ENCODE measurements at places on chromosomes 7 and 10.

DNA sequence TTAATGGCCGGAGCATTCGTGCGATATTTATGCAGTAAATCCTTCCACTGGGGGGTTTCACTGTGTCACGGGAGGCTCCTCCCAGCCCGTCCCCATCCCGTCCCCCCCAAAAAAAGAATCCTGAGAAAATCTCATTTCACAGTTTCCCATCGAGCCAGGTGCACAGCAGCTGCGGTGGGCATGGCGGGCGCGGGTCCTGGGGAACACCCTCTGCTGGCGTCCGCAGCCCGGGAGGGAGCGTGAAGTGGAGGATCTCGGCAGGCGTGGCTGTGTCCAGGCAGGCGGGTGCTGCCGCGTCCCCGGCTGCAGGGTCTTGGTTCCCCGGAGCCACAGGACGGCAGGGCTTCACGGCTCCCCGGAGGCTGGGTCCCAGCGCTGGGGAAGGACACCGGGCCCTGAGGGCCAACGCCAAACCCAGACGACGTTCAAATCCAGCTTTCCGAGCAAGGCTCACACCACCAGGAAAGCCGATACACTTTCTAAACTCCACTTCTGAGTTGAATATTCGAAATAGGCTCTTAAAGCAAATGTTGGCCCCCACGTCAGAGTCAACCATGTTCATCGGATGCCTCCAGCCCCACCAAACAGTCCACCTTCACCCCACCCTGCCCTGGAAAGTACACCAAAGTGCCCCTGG is 55.7 kb downstream of the PDGFA start:
- DNase-seq, result no peak

DNA sequence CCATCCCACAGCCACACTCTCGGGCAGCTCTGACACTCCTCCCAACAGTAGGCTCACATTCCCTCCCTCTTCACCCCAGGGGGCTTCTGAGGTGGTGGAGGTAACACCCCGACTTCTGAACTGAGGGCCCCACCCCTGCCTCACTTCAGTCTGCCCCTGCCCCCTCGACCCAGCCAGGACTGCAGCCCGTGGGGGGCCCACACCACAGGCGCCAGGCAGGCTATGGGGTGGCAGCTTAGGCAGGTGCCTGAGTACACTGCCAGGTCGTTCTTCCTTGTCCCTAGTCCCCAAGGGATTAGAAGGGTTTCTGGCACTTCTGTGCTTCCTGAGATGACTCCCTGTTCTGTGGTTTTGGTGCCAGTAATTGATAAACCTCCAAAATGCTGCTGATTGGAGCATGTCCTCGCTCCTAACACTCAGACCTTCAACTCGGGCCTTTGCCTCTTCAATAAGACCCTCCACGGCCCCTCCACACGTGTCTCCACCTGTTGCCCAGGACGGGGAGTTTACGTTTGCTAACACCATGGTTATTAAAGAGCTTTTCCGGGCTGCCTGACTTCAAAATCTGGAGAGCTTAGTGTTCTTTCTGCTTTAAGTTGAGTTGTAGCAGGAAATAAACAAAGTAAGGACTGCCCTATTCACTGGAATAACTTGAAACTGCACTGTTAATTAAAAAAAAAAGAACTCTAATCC is 23.8 kb upstream of the LARP4B start:
- DNase-seq, result no peak

- no peak for DNase-seq
Observed at GRCh38 chr7:131493581-131493980, 62.8 kb downstream of the PODXL start.

DNA sequence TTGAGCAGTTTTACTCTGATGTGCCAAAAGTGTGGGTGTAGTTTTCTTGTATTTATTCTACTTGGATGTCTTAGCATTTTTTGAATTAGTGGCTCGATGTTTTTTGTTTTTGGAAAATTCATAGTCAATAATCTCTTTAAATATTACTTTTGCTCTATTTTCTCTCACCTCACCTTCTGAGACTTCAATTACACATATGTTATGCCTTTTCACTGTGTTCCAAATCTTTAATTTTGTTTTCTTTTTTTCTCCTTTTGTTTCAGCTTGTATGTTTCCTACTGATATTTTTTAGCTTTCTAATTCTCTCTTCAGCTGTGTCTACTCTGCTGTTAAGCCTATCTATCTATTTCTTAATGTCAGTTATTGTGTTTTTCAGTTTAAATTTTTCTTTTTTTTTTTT is 69.5 kb downstream of the ZNF503 start:
- no peak for DNase-seq

DNA sequence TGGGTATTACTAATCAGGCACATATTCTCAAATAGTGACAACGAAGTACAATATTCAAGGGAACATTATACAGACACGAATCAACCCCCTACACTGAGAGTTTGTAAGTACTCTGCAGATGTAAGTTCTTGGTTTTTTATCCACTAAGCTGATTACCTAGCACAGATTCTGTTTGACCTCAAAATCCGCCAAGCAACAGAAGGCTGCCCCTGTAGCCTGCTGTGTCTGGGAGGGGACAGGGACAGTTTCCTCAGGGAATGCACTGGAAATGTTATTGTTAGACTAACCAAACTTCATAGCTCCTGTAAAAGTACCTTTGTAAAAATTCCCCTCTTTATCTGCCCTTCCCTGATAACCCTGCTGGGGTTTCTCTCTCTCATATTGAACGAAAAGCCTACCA is 45.2 kb upstream of the ZRANB1 start:
- no peak for DNase-seq

- no peak for DNase-seq
Observed at GRCh38 chr7:141027043-141027442, 12.3 kb upstream of the MRPS33 start.

- peak; percentile 32 for DNase-seq
Observed at GRCh38 chr10:77784856-77785255, 141.7 kb downstream of the DLG5 start.

DNA sequence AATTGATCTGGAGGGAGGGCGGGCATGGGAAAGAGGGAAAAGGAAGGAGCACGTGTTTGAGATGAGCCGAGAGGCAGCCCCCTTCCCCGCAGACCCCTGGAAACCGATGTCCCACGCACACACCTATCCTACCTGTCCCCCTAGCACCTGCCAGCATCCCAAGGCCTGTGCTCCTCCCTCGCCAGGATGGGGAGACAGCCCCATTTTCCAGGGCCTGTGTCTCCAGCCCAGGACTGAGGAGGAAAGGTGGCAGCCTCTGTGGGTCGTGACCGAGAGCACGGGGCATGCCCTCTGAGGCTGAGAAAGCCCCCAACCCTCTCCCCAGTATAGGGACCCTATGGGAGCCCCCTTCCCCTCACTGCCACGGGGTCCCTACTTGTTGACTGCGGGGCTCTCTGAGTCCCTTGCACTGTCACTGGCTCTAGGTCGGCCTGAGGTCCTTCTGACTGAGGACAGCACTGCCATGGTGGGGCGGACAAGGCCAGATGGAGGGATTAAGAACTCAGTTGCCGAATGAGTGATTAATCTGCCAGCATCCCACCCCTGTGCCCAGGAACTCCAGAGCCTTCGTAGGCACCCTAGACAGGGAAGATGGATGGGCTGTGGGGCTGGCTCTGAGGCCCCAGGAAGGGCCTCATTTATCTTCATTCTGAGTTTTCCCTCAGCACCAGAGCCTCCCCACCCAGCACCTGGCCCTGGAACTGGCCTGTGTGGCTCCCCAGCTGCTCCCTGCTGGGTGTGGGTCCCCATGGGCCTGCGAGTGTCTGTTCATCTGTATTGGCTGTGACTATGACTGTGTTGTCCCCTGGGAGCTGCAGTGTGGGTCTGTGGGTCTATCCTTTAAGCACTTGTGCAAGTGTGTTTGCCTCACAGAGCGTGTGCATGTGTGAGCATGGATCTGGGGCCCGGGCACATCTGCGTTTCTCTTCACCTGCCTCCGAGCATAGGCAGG is 26.0 kb downstream of the CRHR2 start:
- DNase-seq, result no peak

GRCh38 chr7:148852272-148852671 is 31.8 kb downstream of the EZH2 start:
- no peak for DNase-seq

- DNase-seq, result peak; percentile 12
Observed at GRCh38 chr7:155598810-155599210, 45.7 kb upstream of the RBM33 start.

- no peak for DNase-seq
Observed at GRCh38 chr7:108026116-108026515, 23.2 kb upstream of the LAMB1 start.

- DNase-seq, result no peak
Observed at GRCh38 chr7:55075464-55076021, 56.7 kb downstream of the EGFR start.

- no peak for DNase-seq
Observed at GRCh38 chr10:132939957-132940790, 2.2 kb downstream of the CFAP46 start.

DNA sequence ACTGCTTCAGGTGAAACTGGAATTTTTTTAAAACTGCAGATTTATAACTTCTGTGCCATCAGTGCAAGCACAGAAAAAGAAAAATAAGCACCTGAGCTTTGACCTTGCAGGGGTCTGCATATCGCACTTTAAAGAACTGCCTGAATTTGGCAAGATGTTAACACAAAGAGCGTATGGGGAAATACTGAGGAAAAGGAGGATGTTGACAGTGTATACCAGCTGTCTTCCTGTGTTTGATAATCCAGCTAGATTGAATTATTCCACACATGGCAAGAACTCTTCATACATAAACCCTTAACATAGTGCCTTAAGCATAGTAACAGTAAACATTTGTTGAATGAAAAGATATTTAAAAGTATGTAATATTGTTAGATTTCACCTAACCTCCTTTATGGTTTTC is 30.0 kb downstream of the SMC3 start:
- no peak for DNase-seq

- no peak for DNase-seq
Observed at GRCh38 chr7:37312608-37313007, 136.1 kb downstream of the ELMO1 start.

- no peak for DNase-seq
Observed at GRCh38 chr7:26624431-26624830, 240.0 kb downstream of the SKAP2 start.

DNA sequence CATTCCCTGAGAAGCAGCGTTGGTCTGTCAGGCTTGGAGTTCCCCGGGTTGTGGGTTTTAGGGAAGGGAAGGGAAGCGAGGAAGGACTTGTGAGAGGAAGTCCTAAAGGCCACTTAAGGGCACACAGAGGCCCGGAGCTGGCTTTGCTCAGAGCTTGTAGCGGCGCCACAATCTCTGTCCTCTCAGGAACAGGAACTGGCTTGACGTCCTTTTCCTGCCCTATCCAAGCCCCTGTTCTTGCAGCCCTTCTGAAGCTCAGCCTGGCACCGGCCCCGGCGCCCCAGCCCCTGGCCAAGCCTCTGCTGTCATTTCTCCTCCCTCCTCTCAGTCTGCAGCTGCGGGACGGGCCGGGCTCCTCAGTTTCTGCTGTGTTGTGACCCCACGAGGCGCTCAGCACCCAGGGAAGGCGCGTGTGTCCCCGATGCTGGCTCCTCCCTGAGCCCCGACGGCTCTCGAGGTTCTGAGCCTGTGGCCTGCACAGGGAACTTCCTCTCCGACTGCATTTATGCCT is at the start of gene GIMAP8:
Gene GIMAP8, plus strand, starts transcription at position 140 of the 511 bp plus-strand sequence. CDS start 16,069 bp downstream, outside the sequence.
- DNase-seq, result no peak

- no peak for DNase-seq
Observed at GRCh38 chr7:143447466-143447865, 4.2 kb downstream of the TAS2R60 start.

GRCh38 chr10:13068071-13068470 is 31.9 kb upstream of the OPTN start:
- peak; percentile 40 for DNase-seq

DNA sequence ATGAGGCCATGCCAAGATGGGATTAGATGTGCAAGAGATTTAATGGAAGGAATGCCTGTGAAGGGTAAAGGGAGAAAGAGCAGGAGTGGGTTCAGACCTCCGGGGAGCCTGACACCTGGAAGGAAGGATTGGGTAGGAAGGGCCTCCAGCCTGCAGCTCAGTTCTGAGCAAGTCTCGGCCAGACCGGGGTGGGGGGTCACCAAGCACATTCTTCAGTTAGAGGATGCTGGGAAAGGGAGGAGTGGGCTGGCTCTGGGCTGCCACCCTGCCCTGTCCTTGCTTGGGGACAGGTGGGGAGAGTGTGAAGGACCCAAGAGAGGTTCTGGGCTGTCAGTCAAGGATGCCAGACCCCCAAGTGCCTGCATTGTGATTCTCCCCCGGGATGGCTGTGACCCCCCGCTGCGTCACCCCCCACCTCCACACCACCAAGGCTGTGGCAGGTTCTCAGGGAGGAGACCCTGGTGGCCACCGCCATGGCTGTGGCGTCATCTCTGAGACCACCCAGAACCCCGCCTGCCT is 16.5 kb upstream of the PRKAG2 start:
- DNase-seq, result no peak

GRCh38 chr7:94605031-94605430 is 50.9 kb downstream of the SGCE start:
- DNase-seq, result no peak

DNA sequence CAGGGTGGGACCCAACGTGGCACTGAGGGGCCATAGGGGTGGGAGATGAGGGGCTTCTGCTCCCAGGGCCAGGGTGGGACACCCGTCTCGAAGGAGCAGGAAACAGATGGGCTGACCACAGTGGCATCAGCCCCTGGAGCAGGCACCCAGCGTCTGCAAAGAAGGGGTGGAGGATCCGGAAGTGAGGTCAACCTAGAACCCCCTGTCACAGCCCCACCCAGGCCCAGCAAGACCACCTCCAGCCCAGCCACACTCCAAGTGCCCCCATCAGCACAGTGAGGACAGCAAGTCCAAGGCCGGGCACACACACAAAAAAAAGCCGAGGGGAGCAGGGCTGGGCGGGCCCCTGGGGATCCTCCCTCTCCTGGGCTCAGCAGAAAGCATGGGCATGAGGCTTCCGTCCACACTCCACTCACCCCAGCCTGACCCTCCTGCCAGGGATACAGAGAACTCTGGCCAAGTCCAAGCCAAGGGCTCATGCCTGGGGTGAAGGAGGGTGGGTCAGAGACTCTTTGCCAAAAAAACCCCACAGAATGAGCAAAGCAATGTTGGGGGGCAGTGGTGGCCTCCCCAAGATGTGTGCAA is 111.0 kb downstream of the FOXL3 start:
- DNase-seq, result no peak
